ENCODE measurements at places on chromosomes 12 and 14.
A peak's percentile ranks its signal among the peaks of the same experiment; 100 is the strongest.

GRCh38 chr12:124851342-124851741 lies 12.3 kb downstream of the SCARB1 start:
- no peak for DNase-seq

GRCh38 chr12:94101738-94102660 lies 46.4 kb upstream of the PLXNC1 start:
- DNase-seq: peak; percentile 88

- DNase-seq: no peak
These were observed 50.0 kb downstream of the VWF start for GRCh38 chr12:6074427-6074826.

DNA sequence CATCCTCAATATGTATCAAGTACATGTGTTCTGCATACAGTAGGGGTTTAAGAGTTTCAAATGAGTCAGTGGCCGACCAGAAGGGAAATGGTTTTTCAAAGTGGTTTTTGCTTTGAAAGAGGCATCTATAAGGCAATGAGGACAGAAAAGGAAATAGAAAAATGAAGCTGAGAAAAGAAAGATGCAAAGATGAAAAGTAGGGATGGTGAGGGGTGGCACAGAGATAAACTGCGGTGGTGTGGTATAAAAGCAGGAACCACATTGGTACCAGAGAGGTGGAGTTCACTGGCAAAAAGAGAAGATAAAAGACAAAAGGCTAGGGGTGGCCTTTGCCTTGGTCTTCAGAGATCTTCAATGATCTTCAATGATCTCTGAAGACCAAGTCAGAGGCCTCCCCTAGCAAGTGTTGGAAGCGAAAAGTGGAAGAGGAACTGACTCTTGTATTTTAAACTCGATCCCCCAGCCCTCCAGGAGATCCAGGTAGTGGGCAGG lies 144.0 kb upstream of the KRR1 start:
- DNase-seq: no peak

GRCh38 chr12:2372735-2373134 lies 319.9 kb downstream of the CACNA1C start:
- no peak for DNase-seq

GRCh38 chr14:75369506-75369905 lies 58.3 kb upstream of the JDP2 start:
- no peak for DNase-seq

DNA sequence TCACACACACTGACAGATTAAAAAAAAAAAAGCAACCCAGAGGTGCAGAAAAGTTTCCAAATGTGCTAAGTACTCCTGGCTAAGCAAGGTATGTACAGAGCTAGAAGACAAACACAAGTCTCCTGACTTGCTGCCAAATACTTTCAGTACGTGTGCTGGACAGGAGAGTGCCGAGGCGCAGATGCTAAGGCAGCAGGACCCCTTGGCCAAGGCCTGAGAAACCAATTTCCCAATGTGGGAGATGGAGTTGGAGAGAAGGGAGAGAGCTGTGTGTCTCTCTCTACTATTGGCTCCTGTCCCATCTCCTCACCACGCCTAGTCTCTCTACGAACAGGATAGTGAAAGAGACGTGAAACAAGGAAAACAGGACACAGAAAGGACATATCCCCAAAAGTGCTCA lies 5.3 kb downstream of the SPRYD3 start:
- DNase-seq: no peak

- DNase-seq: no peak
These were observed 9.1 kb upstream of the CDC42BPB start for GRCh38 chr14:103066399-103066798.

DNA sequence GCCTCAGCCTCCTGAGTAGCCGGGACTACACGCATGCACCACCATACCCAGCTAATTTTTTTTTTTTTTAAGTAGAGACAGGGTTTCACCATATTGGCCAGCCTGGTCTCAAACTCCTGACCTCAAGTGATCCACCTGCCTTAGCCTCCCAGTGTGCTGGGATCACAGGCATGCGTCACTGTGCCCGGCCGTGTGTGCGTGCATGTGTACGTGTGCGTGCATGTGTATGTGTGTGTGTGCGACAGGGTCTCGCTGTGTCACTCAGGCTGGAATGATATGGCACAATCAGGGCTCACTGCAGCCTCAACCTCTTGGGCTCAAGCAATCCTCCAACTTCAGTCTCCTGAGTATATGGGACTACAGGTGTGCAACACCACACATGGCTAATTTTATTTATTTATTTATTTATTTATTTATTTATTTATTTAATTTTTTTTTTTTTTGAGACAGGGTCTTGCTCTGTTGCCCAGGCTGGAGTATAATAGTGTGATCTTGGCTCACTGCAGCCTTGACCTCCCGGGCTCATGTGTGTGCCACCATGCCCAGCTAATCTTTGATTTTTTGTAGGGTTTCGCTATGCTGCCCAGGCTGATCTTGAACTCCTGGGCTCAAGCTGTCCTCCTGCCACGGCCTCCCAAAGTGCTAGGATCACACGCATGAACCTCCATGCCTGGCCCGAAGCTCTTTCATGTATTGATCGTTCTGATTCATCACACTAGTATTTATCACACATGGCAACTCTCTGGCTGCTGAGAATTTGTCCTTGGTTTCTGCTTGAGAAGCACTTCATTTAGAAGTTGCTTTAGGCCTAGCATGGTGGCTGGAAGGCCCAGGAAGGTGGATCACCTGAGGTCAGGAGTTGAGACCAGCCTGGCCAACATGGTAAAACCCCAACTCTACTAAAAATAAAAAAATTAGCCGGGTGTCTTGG lies 35.9 kb upstream of the CLIP1 start:
- DNase-seq: no peak

GRCh38 chr12:131057722-131058515 lies 104.2 kb downstream of the ADGRD1 start:
- no peak for DNase-seq

DNA sequence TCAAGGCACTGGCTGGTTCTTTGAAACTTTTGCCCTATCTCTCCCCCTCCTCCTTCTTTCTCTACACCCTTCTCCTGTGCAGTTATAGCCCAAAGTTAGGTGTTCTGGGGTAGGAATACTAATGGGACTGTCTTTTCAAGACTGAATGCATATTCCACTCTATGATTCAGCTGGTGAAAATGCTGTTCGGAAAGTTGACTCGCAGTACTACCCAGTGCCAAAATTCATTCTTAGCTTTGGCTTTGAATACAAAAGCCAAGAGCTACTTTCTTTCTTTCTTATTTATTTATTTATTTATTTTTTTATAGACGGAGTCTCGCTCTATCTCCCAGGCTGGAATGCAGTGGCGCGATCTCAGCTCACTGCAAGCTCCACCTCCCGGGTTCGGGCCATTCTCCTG lies 249.2 kb downstream of the ETNK1 start:
- DNase-seq: no peak

DNA sequence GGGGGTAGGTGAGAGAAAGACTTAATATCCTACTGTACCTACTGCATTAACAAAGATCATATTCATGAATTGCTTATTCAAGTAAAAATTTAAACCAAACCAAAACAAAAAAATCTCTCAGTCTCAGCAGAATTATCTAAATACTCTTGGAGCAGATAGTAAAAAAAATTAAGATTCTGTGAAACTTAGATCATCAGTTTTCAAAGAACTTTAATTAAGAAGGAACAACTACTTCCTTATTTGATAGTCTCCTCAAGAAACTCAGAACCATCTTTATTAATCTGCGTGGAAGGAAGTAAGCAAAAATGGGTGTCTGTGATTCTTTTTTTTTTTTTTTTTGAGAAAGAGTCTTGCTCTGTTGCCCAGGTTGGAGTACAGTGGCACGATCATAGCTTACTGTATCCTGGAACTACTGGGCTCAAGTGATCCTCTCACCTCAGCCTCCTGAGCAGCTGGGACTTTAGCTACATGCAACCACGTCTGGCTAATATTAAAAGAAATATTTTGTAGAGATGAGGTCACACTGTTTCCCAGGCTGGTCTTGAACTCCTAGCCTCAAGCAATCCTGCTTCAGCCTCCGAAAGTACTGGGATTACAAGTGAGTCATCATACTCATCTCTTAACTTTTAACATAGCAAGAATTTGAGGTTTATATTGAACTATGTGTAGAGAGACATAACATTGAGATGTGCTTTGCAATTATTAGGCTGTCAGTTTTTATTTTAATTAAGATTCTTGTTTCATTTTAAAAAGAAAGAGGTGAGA lies 37.4 kb downstream of the GAS2L3 start:
- DNase-seq: no peak

All from activated T-cell treated with anti-CD3 and anti-CD28 coated beads, Interleukin-2, amount 50 U/mL, for 24 hours (primary cell).